ENCODE measurements at places on chromosomes 2 and 18.

- no peak for DNase-seq
These were observed 213.9 kb upstream of the CYP26B1 start for GRCh38 chr2:72361521-72361920.

- no peak for DNase-seq
These were observed 59.9 kb upstream of the POU3F3 start for GRCh38 chr2:104793966-104794365.

DNA sequence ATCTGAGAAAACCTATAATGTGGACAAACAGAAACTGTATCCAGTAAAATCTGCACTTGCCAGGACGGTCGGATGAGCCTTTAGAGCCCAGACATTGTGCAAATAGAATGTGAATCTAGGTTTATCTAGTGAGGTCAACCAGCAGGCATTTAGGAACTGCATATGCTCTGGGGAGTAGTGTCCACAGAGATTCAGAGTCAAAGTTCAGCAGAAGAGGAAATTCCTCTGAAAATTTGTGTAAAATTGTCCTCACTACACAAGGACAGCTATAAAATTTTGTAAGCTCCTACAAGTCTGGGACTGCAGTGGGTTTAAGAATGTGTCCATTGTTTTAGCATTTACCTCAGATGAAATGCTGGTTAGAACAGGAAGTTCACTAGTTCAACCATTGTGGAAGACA, 9.8 kb upstream of the NDUFV2 start:
- DNase-seq: no peak

GRCh38 chr18:44819944-44820510, 139.3 kb downstream of the SETBP1 start:
- DNase-seq: no peak

DNA sequence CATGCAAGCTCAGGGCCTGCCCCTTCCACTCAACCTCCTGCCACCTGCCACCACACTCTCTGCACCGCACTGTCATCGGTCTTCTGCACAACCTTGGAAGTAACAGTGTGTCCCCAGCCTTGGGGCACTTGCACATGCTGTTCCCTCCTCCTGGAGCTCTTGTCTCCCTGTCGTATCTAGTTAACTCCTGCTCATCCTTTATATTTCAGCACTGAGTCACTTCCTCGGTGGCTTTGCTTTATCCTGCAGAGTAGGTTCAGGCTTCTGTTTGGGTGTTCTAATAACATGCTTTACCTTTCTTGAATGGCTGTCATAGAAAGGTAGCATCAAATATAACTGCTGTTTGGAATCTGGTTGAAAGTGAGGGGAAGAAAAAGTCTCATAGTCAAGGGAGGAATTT, 25.3 kb downstream of the PAX8 start:
- DNase-seq: no peak

GRCh38 chr2:31067259-31067658, 71.0 kb downstream of the GALNT14 start:
- no peak for DNase-seq

DNA sequence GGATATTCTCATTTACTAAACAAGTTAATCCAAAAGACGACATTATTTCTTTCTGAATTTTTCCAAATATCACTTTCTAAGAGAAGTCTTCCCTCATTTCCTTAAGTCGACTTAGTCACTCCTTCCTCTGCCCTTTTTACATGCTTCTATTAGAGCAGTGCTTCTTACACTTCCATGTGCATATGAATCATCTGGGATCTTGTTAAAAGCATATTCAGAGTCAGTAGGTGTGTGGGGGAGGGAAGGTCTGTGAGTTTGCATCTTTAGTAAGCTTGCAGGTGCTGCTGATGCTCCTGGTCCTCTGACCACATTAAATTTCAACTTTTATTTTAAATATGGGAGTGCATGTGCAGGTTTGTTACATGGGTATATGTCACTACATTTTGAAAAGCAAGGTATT, 582.6 kb downstream of the NRXN1 start:
- DNase-seq: no peak

DNA sequence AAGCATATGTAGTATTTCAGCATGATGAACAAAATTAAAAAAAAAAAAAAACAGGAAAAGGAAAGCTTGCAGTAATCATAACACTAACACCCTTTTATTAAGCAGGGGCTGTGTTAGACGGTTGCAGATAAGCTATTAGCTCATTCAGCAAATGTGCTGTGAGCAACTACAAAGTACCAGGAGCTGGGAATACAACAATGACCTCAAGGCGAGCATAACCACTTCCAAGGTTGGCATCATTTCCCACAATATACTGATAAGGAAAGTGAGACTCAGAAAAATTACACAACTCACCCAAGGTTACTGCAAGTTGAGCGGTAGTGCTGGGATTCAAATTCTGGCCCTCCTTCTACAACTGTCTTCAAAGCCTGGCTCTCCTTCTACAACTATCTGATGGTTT, 38.2 kb upstream of the ACTR3 start:
- no peak for DNase-seq

GRCh38 chr2:46539327-46540276, 60.2 kb downstream of the TMEM247 start:
- DNase-seq: no peak

GRCh38 chr18:45793264-45793965, 32.1 kb upstream of the SIGLEC15 start:
- DNase-seq: no peak

DNA sequence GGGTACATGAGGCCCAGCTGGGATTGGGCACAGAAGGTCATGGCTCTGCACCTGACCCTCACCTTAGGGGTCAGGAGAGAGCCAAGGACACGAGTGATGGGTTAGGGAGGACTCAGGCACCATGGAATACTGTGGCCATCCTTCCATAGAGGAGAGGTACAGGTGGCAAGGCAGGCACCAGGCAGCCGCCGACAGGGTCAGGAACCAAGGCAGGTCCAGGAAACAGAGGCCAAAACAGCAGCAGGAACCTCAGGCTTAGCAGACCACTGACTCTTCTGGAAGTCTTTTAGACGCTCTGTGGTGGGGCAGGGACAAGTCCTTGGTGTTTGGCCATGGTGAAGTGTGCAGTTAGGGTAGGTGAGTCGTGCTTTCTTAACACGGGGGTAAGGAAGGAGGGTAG, 128.0 kb downstream of the NEDD4L start:
- no peak for DNase-seq

GRCh38 chr2:65373365-65373918, 59.0 kb downstream of the SPRED2 start:
- no peak for DNase-seq

DNA sequence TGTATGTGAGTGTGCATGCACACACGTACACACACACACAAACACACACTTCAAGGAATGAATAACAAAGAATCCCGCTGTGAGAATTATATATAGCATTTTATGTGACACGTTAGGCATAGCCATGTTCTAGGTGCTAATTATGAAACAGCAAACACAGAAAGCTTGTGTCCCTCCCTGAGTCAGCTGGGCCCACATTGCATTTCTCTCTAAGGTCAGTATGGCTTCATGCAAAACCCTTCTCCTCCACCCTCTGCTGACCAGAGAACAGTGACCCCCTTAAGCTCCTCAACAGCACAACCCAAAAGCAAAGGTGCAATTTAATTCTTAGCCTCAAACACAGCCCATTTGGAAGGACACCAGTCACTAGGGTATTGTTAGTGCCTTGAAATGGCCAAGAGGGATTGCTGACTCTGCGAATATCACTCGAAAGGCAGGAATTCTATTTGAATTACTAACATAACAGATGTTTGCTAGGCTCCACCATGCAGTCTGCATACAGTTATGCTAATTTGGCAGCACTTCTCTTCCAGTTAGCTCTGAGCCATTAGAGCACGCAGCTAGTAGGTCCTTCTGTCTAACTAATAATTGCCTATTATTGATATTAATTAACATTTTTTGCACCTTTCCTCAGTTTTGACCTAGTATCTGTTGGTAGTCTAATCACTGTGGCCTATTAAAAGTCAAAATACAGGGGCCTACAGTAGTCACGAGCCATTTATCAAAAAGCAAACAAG, 149.0 kb downstream of the LNPK start:
- DNase-seq: no peak

DNA sequence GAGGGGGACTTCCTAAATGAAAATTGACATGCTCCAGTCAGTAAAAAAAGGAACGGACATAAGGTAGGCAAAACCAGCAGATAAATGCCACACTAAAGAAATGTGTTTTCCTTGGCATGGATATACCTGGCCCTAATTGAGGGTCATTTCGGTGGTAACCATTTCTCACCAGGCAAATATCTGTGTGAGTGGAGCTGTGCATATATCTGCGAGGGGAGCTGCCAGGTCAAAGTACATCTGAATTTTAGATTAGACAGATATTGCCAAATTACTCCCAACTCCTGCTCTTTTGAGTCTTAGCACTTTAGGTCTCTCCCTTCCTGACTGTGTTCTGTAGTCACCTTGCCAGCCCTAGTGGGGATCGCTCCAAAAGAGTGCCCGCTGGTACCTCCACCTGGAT, 204.2 kb downstream of the SH3BP4 start:
- no peak for DNase-seq

- no peak for DNase-seq
These were observed 91.7 kb upstream of the RMDN2 start for GRCh38 chr2:37833423-37833822.

- DNase-seq: no peak
These were observed 13.3 kb upstream of the GALM start for GRCh38 chr2:38652431-38653273.

GRCh38 chr2:145416640-145417039, 896.7 kb upstream of the ZEB2 start:
- no peak for DNase-seq

DNA sequence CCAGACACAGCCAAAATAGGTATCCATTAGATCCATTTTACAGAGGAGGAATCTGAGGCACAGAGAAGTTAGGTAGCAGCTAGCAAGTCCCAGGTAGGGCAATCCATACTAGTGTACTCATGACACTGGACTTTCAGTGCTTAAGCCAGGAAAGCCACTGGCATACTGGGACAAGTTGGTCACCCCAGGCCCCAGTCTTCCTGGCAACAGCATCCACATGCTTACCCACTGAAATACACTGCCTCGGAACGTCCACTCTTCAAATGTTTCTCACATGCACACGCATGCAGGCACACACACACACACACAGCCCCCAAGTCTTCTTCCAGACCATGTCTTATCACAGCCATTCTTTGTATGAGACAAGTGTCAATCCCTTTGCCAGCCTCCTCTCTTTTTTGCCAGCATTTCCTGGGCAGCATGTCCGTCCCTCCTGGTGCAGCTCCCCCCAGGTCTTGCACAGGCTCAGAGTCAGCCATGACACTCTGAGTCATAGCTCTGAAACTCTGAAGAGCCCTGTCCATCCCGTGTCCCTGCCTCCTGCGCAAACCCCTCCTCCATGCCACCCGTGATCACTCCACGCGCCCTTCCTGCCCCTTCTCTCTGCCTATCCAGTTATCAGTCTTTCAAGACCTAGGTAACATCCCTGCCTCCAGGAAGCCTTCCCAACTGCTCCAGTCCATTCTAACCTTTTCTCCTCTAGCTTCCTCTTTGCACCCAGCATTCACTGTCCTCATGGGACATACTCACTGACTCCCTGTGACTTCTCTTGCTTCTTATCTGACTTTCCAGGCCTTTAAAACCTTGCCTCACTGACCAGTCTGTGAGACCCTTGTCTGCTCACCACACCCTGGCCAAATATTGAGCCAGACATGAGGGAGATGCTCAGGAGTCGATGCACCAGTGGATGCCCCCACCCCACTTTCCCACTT, 10.9 kb upstream of the TEX261 start:
- DNase-seq: no peak

DNA sequence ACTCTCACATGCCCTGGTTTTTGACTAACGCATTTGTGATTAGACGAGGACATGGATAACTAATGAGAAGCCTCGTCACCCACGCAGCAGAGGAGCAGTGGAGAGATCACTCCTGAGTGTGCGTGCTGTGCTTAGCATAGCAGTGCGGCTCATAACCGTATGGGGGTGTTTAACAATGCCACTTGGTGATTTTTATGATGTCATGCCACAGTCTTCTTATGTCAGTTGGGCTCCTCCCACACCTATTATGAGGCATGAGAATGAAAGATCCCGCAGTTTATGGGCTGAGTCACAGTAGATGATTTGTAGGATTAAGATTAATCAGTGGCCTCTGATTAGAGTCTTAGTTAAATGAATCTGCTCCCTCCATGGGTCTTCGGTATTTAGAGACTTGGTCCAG, 2.5 kb upstream of the SMIM21 start:
- DNase-seq: no peak

- no peak for DNase-seq
These were observed 4.5 kb downstream of the TMEM131 start for GRCh38 chr2:97991081-97991856.

- DNase-seq: no peak
These were observed 78.0 kb downstream of the DTNB start for GRCh38 chr2:25595393-25595792.

GRCh38 chr2:171835386-171835785, 58.7 kb downstream of the SLC25A12 start:
- DNase-seq: no peak

DNA sequence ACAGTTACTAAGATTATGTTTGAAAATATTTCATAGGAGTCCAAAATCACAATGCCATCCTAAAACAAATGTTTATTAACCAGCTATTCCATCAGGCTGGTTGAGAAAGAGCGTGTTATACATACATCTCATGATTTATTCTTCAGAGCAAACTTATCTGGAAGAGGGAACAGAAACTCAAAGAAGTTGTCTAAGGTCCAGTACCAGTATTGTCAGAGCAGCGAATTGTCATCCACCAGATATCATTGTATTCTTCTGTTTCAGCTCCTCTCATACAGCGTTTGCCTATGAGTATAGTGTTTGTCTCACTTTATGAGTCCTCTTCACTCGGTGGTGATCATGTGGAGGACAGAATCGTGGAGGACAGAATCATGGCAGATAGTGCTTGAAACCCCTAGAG, 238.2 kb downstream of the OSR1 start:
- no peak for DNase-seq

- no peak for DNase-seq
These were observed 47.6 kb downstream of the DHRS9 start for GRCh38 chr2:169116993-169117392.

DNA sequence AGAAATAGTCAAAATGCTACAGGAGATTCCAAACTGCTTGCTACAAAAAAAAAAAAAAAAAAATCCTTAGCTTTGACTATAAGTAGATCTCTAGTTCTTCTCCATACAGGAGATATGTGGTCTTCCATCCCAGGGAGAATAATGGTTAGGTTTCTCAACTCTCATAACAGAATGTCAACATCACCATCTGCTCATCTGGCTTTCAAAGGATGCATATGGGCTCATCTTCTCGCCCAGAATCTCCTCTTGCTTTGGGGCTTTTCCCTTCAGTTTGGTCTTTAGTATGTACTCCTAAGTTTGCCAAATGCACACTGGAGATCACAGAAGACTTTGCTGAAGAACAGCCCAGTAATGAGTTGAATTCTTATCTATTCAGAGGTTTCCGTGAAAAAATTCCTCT, 240.7 kb downstream of the NRXN1 start:
- DNase-seq: peak; percentile 76

- no peak for DNase-seq
These were observed 311.2 kb downstream of the OSR1 start for GRCh38 chr2:19046986-19047780.

- DNase-seq: no peak
These were observed 118.3 kb upstream of the DOK6 start for GRCh38 chr18:69282371-69282770.

DNA sequence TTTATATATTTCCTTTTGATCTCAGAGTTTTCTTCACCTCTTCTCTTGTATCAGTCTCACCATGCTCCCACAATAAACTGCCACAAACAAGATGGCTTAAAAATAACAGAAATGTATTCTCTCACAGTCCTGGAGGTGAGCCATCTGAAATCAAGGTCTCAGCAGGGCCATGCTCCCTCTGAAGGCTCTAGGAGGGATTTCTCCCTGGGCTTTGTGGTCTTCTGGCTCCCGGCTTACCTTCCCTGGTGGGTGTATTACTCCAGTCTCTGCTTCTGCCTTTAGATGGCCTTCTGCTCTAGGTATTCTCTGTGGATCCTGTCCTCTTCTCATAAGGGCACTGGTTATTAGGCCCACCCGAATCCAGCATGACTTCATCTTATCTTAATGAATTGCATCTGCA, 994.7 kb upstream of the POU3F3 start:
- DNase-seq: no peak
